Cardiac ventricle fibroblast (primary cell): ENCODE measurements at places on chromosomes 4 and X. TPM values are rescaled to one million over a fixed set of nuclear protein-coding genes. Genes with fewer than 3 reads are reported as not detected.

The SAP30 gene
- 14.7 and 33.8 TPM in 2 replicates for total RNA-seq

The CDX4 gene
- not detected in 2 replicates for total RNA-seq

The NDST4 gene
- not detected in 2 replicates for total RNA-seq

The NALF2 gene
- total RNA-seq: not detected in 2 replicates

The FGF5 gene
- total RNA-seq: 0.06 and 0.10 TPM in 2 replicates

The NPNT gene
- under 0.01 and 0.29 TPM in 2 replicates for total RNA-seq

The BMPR1B gene
- 1.3 and 2.2 TPM in 2 replicates for total RNA-seq

The OTUD6A gene
- total RNA-seq: not detected in 2 replicates

The NRK gene
- 4.8 and 5.0 TPM in 2 replicates for total RNA-seq

The DMRTC1 gene
- not detected in 2 replicates for total RNA-seq

The GPR50 gene
- total RNA-seq: not detected in 2 replicates

The ATP7A gene
- 6.7 and 6.9 TPM in 2 replicates for total RNA-seq

The UGT2B15 gene
- not detected in 2 replicates for total RNA-seq

The ELOVL6 gene
- 5.0 and 5.9 TPM in 2 replicates for total RNA-seq

The SLITRK2 gene
- total RNA-seq: not detected in 2 replicates

The ADGRL3 gene
- total RNA-seq: 1.4 and 2.7 TPM in 2 replicates

The FRG2 gene
- total RNA-seq: not detected in 2 replicates

The INPP4B gene
- 1.6 and 2.1 TPM in 2 replicates for total RNA-seq

The LRP2BP gene
- 0.37 and 1.1 TPM in 2 replicates for total RNA-seq

The SYAP1 gene
- 19.6 and 21.7 TPM in 2 replicates for total RNA-seq

The NAT8L gene
- total RNA-seq: 0.39 and 1.6 TPM in 2 replicates

The XKRX gene
- total RNA-seq: not detected in 2 replicates

The CUL4B gene
- total RNA-seq: 89.6 and 95.0 TPM in 2 replicates

The VCX2 gene
- total RNA-seq: not detected in 2 replicates

The HPGD gene
- total RNA-seq: not detected in 2 replicates

The CT45A3 gene
- not detected in 2 replicates for total RNA-seq

The SCML2 gene
- total RNA-seq: 0.54 and 1.2 TPM in 2 replicates
